ENCODE measurements at places on chromosomes 11 and 22.
A peak's percentile ranks its signal among the peaks of the same experiment; 100 is the strongest.

DNA sequence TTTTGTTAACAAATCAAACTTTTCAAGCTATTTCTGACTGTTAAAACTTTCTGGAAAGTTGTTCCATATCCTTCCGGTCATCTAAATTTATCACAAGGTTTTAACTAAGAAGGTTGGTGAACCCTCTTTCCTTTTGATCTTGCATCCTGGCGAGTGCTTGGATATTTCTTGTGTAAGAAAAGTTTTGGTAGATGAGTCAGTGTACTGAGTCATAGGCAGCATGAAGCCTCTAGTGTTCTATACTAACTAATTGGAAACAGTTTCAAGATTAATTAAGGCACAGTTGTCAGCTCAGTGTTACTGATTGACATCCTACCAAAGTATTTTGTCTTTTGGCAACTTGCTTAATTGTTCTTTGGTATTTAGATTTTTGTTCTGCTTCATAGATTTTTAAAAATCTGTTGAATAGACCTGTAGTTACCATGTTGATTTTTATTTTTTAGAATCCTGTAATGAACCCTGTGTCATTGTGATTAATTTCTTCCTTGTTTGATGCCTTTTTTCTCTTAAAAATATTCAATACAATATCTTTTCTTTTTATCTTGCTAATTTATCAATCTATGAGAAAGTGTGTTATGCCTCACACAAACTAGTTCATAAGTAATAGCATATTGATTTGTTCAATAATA is 38.0 kb downstream of the METTL15 start:
- peak; percentile 53 for DNase-seq

- no peak for DNase-seq
Observed at GRCh38 chr11:34449013-34449412, 10.3 kb downstream of the CAT start.

GRCh38 chr11:83140691-83141455 is 16.1 kb upstream of the PCF11 start:
- DNase-seq = no peak

DNA sequence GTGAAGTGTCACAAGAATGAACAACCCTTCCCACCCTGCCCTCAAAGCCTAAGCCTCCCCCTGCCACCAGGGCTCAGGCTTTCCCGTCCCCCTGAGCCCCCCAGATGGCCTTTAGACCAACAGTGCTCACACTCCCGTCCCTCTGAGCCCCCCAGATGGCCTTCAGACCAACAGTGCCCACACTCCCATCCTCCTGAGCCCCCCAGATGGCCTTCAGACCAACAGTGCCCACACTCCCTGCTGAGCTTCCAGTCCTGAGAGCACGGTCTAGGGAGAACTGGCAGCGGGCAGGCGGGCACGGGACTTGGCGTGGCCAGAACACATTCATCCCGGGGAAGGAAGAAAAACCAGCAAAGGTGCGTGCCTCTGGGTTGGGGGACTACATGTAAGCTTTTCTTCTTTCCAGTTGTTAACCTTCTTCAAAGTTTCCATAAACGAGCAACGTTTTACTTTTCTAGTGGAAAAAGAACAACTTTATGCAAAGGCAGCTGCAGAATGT is 2.5 kb downstream of the MRGPRG start:
- DNase-seq = no peak

- DNase-seq = no peak
Observed at GRCh38 chr11:44351006-44351660, 41.2 kb upstream of the ALX4 start.

GRCh38 chr11:20443596-20443995 is 56.1 kb downstream of the PRMT3 start:
- peak; percentile 2 for DNase-seq

DNA sequence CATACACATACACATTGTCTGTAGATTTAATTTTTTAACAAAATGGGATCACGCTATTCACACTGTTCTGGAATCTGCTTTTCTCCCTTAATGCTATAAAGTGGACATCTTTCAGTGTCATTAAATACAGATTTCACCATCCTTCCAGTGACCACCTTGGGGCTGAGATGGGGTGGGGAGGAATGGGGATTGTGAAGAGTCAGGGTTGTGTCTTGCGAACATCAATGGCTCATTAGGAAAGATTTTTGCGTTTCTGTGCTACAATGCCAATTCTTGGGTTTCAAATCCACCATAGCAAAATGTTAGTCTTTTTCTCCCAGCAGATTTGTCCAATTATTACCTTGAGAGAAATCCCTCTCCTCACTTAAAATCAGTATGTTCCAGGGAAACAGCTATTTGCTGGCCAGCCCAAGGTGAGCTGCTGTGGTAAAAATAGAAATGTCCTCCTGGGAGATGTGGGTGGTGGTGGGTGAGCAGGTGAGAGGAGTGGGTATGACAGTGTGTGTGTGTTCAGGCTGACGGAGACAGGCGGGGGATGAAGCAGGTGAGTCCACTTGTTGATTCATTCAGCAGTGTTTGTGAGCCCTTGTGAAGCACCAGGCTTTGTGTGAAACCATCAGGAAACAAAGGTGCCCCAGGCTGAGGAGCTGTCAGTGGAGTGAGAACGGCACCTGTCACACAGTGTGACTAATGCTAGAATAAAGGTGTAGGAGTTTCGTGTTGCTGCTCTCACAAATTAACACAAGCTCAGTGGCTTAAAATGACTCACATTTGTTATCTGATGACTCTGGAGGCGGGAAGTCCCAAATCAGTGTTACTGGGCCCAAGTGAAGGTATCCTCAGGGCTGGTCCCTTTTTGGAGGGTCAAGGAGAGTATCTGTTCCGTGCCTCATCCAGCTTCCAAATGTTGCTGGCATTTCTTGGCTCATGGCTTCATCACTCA is 1.7 kb upstream of the CBX6 start:
- no peak for DNase-seq

DNA sequence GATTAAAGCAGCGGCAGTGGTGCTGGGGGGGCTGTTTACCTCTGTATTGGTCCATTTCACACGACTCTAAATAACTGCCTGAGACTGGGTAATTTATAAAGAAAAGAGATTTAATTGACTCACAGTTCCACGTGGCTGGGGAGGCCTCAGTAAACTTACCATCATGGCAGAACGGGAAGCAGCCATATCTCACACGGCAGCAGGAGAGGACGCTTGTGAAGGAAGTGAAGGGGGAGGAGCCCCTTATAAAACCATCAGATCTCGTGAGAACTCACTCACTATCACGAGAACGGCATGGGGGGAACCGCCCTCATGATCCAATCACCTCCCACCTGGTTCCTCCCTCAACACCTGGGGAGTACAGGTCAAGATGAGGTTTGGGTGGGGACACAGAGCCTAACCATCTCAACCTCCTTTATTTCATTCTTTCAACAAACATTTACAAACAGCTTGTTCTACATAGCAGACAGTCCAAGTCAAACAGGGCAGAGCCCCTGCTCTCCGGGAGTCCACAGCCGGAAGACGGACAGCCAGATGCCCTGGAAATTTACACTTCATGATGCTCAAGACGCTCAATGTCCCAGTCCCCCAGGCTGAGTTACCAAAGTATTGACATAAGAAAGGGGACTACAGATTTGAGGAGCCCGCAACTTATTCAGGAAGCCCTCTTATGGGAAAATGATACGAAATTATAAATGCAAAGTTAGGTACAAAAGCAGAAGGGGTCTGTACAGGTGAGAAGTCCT is 26.3 kb upstream of the HMGXB4 start:
- no peak for DNase-seq

All from Panc1 (cell line).